ENCODE measurements at places on chromosomes 11 and 22.

DNA sequence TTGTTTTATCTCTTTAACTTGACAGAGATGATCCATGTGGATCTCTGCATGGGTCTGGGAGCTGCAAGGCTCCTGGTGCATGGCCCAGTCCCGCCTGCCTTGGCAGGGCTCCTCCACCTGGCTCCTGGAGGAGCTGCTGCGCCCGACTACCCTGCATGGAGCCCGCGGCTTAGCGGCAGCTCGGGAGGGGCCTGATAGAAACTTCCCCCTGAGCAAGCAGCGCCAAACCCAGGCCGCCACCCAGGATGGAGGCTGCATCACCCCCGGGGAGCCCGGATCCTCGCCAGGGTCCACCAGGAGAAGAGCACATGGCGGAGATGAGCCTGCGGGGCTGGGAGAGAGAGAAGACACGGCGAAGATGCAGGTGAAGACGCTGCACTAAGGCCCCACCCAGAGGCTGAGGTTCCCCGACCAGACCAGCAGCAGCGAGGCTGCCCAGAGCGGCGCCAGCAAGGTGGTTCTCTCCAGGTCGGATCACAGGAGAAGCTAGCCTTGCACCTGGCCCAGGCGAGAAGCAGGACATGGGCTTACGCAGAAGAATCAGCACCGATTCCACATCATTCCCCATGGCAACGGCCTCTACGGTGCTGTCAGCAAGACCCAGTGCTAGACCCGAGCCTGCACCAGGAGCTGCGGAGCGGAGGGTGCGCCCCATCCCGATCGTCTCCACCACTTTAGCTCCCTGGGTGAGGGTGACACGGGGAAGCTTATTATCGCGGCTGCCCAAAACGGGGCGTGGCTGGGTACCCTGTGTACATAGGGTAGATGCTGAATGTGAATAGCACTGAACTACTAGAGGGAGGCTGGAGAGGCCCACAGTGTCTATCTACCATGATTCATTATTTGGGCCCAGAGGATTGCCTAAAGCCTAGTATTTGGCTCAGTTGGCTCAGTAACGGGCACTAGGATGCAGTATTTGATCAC, 41.3 kb upstream of the VPREB1 start:
- DNase-seq, result no peak

GRCh38 chr11:115774756-115775155, 270.5 kb upstream of the CADM1 start:
- no peak for DNase-seq

GRCh38 chr11:30423279-30423648, 100.4 kb downstream of the ARL14EP start:
- no peak for DNase-seq

GRCh38 chr22:21937041-21937820, 15.4 kb downstream of the PPM1F start:
- DNase-seq, result no peak

DNA sequence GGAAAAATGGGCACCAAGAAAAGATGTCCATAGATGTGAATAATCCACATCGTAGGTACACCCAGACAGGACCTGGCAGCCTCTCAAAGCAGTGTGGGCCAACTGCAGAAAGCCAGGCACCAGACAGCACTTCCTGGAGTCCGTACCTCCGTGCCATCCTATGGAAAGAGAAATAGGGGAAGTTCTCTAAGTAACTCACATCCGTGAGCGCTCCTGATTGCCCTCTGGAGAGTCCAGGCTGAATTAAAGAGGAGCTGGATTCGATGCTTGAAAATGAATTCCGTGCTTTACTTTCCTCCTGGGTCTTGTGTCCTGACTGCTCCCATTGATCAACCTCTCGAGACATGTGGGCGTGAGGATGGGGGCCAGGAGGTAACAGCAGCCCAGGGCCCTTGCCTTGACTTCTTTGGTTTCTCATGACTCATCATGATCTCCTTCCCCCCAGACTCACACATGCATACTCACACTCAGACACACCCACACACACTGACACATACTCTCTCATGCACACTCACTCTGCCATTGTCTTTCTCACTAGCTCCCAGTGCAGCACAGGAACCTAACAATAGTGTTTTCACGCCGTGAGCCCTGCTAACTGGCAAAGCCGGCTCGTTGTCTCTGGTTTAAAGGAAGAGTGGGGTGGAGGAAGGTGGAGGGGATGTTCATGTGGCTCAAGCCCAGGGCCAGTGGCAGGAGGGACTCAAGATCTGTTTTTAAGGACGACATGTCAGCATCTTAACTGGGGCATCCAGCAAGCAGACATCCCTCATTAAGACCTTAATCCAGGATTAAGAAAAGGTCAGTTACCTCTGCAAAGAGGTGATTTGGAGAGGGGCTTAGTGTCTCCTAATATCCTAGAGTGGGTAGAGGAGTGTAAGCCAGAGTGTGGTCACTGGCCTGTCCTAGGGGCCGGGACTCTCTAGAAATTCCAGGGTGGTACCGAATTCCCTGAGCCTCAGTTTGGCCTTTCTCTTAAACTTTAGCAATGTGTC, 104.2 kb downstream of the SCN3B start:
- no peak for DNase-seq
